ENCODE measurements at places on chromosomes 16 and 17. TPM values are rescaled to one million over a fixed set of nuclear protein-coding genes. Genes with fewer than 3 reads are reported as not detected.

The CRYBA1 gene
- total RNA-seq, result 0.15 TPM

The NDRG4 gene
- 18.2 TPM for total RNA-seq

The UTS2R gene
- 0.15 TPM for total RNA-seq

The KRTAP4-5 gene
- total RNA-seq, result not detected

The TSEN54 gene
- 7.4 TPM for total RNA-seq

The KRT28 gene
- not detected for total RNA-seq

The MYO15B gene
- 6.1 TPM for total RNA-seq

The GAST gene
- total RNA-seq, result not detected

The GRB7 gene
- 0.17 TPM for total RNA-seq

The NDE1 gene
- total RNA-seq, result 25.1 TPM

The ADAM11 gene
- 0.99 TPM for total RNA-seq

The TNFRSF17 gene
- total RNA-seq, result not detected

The C17orf100 gene
- total RNA-seq, result 0.58 TPM

The PITPNM3 gene
- 0.44 TPM for total RNA-seq

The CDH5 gene
- total RNA-seq, result not detected

The CCDC40 gene
- total RNA-seq, result 2.0 TPM

The KRT15 gene
- total RNA-seq, result 2.9 TPM

The PMM2 gene
- 28.6 TPM for total RNA-seq

The MVD gene
- total RNA-seq, result 68.3 TPM

The TPSG1 gene
- total RNA-seq, result not detected

The ALDH3A1 gene
- total RNA-seq, result 1.6 TPM

The MGAT5B gene
- total RNA-seq, result 0.17 TPM

The CA4 gene
- total RNA-seq, result not detected

The TNK1 gene
- total RNA-seq, result 0.73 TPM

The PDXDC1 gene
- 79.1 TPM for total RNA-seq

The MYH2 gene
- not detected for total RNA-seq

The RHOT2 gene
- total RNA-seq, result 57.7 TPM

The RAB34 gene
- total RNA-seq, result 240 TPM

The PRAC2 gene
- not detected for total RNA-seq

The SLC38A8 gene
- not detected for total RNA-seq

The MYOCD gene
- not detected for total RNA-seq

The PLLP gene
- total RNA-seq, result not detected

The OVCA2 gene
- 56.9 TPM for total RNA-seq

Measured in smooth muscle cell of trachea (primary cell).